ENCODE measurements at places on chromosomes 7 and 10. TPM values are rescaled to one million over a fixed set of nuclear protein-coding genes. Genes with fewer than 3 reads are reported as not detected.

CYP17A1 gene
- not detected for total RNA-seq

AKR1C3 gene
- total RNA-seq: 104 TPM

SPAM1 gene
- not detected for total RNA-seq

UFSP1 gene
- total RNA-seq: 3.9 TPM

Measured in smooth muscle cell of trachea (primary cell).